Activated T-cell treated with anti-CD3 and anti-CD28 coated beads for 24 hours (primary cell): ENCODE measurements at places on chromosomes 4 and X.

GRCh38 chr4:114040319-114041116, 61.1 kb upstream of the ARSJ start:
- no peak for DNase-seq

DNA sequence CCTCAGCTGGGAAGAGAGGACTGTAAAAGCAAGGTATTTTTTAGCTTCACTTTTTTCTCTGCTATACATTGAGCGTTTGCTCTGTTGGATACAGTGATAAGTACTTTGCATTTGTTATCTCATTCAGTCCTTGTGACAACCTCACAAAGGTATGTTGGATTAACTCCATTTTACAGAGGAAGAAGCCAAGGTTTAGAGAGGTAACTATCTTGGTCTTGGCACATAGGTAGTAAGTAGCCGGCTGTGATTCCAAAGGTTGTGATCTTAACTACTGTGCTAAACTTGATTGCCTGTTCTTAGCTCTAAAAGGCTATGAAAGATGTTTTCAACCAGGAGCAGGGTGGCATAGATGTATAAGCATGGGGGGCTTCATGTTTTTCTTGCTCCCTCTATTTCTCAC, 134.4 kb downstream of the POLA1 start:
- no peak for DNase-seq

DNA sequence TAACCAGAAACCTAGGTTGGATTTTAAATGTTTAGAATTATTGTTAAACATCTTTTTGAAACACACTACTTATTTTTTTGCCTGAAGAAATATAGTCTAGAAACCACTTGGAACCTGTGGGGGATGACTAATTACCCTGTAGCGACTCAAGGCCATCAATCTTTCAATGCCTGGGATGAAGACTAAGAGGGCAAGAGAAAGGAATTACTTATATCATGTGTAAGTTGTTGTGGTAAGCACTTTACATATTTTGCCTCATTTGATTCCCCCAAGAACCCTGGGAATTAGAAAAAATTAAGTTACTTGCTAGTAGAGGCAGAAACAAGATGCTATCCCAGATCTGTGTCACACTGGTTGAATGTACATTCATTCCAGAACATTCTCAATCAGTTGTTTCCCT, 170.9 kb upstream of the GRIA3 start:
- DNase-seq: no peak

- DNase-seq: no peak
These were observed 21.9 kb downstream of the GPRIN3 start for GRCh38 chr4:89285745-89286144.
